ENCODE measurements at places on chromosomes 11 and 22.

DNA sequence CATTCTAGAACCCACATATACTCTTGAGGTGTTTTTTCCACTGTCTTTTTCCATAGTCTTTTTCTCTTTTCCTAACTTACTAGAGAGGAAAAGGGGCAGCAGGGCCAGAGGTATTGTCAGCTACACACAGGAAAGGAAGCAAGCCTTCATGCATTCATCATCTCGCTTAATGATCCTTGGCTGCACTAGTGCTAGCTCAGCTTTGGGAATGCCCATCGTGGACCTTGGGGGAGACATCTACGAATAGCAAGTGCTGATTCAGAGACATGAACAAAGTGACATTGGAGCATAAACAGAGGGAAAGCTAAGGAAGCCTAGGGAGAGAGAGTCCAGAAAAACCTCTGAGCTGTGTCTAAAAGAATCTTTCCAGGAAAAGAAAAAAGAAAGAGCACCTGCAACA, 466.3 kb upstream of the ARHGAP42 start:
- DNase-seq = no peak

GRCh38 chr11:57605028-57605420, 7.5 kb downstream of the SERPING1 start:
- no peak for DNase-seq

DNA sequence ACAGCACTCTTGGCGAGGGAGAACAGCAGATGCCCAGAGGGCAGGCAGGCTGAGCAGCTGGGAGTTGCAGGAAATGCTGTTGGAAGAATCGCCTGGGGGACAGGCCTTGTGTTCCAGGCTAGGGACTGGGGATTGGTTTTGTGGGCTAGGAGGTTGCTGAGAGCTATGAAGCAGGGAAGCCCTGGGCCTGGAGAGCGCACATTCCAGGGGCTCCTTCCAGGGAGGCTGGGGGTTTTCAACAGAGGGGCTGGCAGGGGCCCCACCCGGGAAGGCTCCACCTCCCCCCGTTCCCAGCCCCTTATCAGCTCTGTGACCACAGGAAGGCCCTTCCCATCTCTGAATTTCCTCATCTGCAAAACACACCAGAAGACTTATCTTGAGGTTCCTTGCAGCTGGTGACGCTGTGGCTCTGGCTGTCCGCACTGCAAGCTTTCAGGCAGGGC, 21.7 kb downstream of the WNT11 start:
- DNase-seq = no peak

GRCh38 chr11:119750056-119750455, 21.1 kb upstream of the NECTIN1 start:
- DNase-seq = no peak

- no peak for DNase-seq
Measured at GRCh38 chr11:85685820-85686459, at the start of gene CCDC89. Gene CCDC89 (minus strand): TSS chr11:85686195. CDS start chr11:85686130, 65 bp downstream.

GRCh38 chr22:30721741-30722140, 27.1 kb downstream of the OSBP2 start:
- no peak for DNase-seq

- DNase-seq = no peak
Measured at GRCh38 chr11:100808904-100809491, 121.9 kb downstream of the ARHGAP42 start.

- DNase-seq = no peak
Measured at GRCh38 chr11:86969258-86969657, 14.1 kb upstream of the FZD4 start.

DNA sequence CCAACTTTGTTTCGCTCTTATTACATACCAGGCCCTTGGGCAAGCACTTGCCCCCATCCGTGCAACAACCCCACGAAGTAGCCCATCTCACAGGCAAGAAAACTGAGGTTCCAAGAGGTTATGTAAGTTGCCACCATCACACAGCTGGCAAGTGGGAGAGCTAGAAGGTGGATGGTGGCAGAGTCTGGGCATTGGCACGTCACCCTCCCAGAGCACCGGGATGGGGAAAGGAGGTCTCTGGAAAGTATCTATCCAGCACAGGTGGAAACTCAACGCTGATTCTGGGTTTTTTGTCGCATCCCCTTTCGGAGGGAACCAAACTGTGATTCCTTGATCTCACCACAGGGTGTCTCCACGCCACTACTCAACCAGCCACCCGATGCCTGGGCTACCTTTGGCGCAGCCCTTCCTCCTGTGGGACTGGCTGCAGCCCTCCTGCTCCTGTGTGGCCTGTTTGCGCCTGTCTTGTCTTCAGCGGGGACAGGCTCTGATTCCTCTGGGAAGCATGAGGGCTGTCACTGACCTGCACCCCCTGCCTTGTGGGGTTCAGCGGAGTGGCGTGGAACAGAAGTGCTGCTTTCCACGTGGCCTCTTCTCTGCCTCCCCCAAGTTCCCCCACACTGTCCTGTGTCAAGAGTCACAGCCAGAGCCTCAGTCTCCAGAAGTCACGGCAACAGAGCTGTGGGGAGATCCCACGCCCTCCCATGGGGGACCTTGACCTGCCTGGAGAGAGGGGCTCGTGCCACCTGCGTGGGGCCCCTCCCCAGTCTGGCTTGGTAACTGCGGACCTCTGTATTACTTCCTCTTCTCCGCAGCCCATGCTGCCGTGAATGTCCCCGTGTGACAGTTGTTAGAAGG, 34.4 kb upstream of the TRIM29 start:
- DNase-seq = peak; percentile 73

GRCh38 chr22:45783690-45784089, 112.1 kb downstream of the ATXN10 start:
- no peak for DNase-seq

DNA sequence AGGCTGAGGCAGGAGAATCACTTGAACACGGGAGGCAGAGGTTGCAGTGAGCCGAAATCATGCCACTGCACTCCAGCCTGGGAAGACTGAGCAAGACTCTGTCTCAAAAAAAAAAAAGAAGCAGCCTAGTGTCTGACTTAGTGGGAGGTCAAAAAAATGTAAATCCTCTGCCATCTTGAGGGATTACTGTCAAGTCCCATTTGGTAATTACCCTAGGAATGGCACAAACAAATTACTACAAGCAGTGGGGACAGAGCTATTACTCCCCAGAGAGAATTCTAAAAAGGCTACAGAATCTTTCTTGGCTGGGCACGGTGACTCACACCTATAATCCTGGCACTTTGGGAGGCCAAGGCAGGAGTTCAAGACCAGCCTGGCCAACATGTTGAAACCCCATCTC, 3.8 kb downstream of the SERPING1 start:
- DNase-seq = no peak

DNA sequence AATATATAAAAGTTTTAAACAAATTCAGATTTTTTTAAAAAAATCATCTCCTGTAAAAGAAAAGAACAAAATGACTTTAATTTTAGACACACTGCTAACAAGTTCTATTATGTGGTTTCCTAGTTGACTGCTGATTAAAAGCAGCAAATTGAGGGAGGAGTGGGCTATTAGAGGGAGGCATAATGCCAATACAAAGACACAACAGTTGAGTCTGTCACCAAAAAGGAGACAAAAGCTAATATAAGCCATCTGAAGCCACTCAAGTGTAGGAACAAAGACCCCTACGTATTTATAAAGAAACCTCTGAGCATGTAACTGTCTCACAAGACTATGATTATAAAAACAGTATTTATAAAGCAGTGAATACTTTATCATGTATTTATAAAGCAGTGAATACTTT, 28.6 kb downstream of the TMEM123 start:
- DNase-seq = no peak

- no peak for DNase-seq
Measured at GRCh38 chr11:46865340-46865739, 19.3 kb upstream of the CKAP5 start.

GRCh38 chr11:117316197-117316961, at the start of gene BACE1:
Gene BACE1 (minus strand): TSS chr11:117316256. CDS start chr11:117315795, 461 bp downstream.
- peak; percentile 82 for DNase-seq

DNA sequence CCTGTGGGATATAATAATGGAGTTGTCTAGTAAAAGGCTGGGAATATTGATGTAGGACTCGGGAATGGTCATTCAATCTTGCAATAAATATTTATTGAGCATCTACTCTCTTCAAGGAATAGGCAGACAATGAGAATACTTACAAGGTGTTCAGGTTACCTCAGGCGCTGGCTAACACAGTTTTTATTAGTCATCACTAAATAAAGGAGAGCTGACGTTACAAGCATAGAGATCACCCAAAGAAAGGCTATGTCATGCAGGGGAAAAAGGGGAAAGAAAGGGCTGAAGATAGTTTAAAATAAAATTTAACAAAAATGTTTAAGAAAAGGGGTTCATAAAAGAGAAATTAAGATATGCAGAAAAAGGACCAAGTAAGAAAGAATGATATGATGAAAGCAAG, 15.8 kb upstream of the CTSC start:
- no peak for DNase-seq

DNA sequence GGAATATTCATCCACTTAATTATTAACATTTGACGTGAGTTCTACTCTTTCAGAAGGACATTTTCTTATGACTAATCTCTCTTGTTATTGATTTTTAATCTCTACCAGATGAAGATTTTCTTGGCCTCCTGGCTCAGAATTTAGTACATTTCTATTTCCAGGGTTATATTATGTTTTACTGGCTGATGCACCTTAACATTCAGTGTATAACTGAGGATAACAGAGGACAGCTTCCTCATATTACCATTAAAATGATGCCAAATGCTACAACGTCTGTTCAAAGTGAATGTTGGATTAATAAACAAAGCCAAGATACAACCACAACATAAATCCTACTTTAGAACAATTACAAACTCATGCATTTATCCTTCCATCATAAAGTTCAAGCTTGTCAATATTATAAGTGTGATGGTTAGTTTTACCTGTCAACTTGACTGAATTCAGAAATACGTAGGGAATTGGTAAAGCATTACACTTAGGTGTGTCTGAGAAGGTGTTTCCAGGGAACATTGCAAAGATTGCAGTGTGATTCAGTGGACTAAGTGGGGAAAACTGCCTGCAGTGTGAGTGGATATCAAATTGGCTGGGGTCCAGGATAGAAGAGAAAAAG, 485.2 kb downstream of the LRRC4C start:
- DNase-seq = no peak

DNA sequence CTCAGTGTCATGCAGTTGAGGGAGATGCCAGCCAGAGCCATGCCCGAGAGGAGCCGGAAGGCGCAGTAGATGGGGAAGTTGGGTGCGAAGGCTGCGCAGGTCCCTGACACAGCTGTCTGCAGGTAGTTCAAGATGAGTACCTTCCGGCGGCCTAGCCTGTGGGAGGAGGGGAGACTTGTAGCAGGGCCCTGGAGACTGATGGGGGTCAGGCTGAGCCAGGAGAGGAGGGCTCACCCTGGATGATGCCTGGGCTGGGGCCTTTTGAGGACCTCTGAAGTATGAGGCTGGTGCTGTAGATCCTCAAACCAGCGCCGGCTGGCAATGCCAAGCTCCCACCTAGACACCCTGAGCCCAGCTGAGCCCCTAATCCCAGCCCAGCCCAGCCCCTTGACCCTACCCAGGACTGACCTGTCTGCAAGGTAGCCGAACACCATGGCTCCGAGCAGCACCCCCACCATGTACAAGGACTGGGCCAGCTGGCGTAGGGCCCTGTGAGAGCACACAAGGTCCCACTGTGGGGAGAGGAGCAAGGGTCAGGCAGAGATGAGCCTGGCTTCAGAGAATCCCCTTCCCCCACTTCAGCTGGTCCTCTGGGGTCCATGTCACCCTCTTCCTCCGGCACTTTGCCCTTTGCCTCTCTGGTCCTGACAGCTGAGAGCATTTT, 1.1 kb downstream of the SLC22A6 start:
- no peak for DNase-seq

DNA sequence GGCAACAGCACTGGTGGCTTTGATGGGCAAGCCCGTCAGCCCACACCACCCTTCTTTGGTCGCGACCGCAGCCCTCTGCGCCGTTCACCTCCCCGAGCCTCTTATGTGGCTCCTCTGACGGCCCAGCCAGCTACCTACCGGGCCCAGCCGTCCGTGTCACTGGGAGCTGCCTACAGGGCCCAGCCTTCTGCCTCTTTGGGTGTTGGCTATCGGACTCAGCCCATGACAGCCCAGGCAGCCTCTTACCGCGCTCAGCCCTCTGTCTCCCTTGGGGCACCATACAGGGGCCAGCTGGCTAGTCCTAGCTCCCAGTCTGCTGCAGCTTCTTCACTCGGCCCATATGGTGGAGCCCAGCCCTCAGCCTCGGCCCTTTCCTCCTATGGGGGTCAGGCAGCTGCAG, 8.0 kb downstream of the RBM14 start:
- DNase-seq = no peak

- DNase-seq = no peak
Measured at GRCh38 chr11:24005202-24005876, 491.5 kb upstream of the LUZP2 start.

GRCh38 chr11:134380229-134380628, 31.8 kb downstream of the B3GAT1 start:
- no peak for DNase-seq

- DNase-seq = no peak
Measured at GRCh38 chr11:1854949-1855885, 2.3 kb downstream of the LSP1 start.

GRCh38 chr11:118281284-118281683, 17.2 kb upstream of the MPZL2 start:
- no peak for DNase-seq

DNA sequence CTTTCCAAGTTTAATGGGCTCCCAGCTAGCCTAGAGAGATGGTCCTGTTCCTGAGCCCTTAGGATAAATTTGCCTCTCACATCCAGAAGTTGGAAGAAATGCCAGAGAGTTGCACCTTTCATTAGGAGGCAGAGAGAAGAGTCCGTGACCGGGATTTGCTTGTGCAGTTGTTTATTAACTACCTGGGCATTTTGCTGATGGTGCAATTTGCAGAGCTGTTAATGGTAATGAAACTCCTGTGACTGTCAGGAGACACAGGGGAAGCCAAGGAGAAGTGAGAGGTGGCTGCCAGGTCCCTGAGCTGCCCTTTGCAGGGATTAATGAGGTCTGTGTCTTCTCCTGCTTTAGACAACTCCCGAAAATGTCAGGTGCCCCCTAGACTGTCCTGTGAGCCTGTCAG, 69.1 kb upstream of the B3GAT1 start:
- DNase-seq = no peak

DNA sequence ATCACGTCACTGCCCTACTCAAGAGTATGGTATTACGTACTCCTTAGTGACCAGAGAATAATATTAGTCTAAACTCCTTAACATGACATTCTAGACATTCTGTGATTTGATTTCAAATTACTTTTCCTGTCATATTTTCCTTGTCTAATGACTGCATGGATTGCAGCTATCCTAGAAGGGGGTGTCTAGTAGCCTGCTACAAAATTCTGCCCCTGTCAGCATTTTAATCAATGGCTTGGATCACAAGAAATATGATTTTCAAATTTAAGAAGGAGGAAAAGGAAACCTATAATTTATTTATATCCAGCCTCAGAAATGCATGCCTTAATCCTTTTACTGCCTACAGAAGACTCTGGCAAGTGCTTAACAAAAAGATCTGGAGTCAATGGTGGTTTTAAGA, 216.8 kb downstream of the SWAP70 start:
- no peak for DNase-seq

DNA sequence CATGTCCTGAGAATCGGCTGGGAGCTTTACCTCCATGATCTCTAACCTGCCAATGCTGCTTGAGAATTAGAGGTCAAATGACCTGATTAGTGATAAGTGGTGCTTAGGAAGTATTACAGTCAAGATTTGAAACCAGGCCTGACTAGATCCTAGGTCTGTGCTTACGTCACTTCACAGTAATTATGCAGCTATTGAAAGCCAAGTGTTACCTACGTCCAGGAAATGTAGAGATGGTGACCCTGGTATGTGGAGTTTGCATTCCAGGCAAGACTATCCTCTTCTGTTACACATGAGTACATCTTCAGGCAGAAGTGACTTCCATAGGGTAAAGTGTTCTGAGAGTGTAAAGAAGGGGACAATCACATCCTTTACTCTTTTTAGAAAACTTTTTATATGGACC, 530.4 kb upstream of the TENM4 start:
- DNase-seq = no peak

- no peak for DNase-seq
Measured at GRCh38 chr11:107836851-107837250, 21.7 kb downstream of the SLC35F2 start.

All from RWPE1 (cell line).